ENCODE measurements at places on chromosomes 16 and 17.

GRCh38 chr17:35103271-35103670 lies 16.4 kb downstream of the RAD51D start:
- no peak for DNase-seq

- DNase-seq, result no peak
Measured at GRCh38 chr16:51433599-51433998, 282.5 kb upstream of the SALL1 start.

GRCh38 chr17:49996495-49997300 lies 1.7 kb upstream of the DLX3 start:
- peak; percentile 62 for DNase-seq

DNA sequence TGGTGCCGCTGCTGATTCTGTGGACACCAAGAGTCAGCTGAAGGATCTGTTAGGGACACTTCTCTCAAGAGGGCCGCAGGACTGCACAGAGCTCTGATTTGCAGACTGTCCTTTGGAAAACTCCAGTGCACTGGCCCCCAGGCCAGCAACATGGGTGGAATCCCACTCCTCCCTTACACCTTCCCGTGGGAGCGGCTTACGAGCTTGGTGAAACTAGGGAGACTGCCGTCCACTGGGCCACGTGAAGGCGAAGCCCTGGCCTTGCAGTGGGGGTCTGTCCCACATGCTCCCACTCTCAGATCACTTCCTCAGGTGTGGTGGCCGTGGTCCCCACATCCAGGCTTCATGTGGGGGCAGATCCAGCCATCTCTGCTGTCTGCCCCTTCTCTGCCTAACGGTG lies 36.4 kb downstream of the PSME3IP1 start:
- no peak for DNase-seq

Measured in DND-41 (cell line).